ENCODE measurements at places on chromosomes 12 and 14.

DNA sequence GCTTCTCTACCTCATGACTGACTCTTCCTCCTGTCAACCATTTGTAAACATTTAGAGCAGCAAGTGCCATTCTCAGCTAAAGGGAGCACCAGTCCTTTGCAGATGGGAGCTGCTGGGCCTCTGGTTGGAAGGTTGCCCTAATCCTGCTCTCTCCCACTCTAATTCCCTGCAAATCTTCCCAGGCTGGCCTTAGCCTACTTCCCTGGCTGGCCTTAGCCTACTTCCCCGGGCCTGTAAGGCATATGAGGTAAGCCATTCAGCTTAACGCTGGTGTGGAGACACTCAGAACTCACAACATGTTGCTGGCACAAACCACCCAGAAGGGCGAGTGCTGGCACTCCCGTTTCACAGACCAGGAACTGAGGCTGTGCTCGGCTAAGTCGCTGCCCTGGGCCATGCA is 69.0 kb downstream of the CPSF2 start:
- no peak for DNase-seq

DNA sequence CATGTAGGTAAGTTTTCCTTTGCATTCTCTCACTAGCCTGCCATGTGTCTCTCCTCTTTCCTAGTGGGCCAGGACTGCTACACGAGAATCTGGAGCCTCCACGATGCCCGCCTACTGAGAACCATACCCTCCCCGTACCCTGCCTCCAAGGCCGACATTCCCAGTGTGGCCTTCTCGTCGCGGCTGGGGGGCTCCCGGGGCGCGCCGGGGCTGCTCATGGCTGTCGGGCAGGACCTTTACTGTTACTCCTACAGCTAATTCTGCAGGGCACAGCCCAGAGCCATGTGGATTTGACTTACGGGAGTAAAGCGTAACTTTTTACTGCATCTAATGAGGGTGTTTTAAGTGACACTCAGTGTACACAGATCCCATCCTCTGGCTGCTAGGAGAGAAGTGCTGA is 32.3 kb downstream of the DCAF4 start:
- no peak for DNase-seq

- peak; percentile 99 for DNase-seq
Observed at GRCh38 chr12:54411391-54412241, 7.5 kb downstream of the ITGA5 start.

- no peak for DNase-seq
Observed at GRCh38 chr12:53516758-53517455, 9.6 kb upstream of the NPFF start.

GRCh38 chr12:66903782-66904396 is 225.0 kb upstream of the GRIP1 start:
- no peak for DNase-seq

- DNase-seq, result no peak
Observed at GRCh38 chr14:61191733-61192132, 89.4 kb downstream of the TMEM30B start.

DNA sequence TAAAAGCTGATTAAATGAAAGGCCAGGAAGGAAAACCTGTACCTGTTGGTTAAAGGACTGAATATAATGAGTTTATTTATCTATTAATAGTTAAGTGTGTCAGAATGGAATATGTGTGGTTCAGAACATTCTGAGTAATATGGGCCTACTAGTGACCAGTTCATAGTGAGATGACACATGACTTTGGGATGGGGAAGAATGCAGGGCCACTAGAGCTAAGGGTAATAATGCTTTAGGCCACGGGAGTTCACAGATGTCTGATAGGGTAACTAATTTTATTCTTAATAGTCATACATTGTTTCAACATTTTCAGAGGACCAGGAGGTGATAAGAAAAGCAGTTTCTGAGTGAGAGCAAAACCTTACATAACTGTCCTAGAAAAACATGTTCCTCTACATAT is 247.8 kb upstream of the OR4E1 start:
- no peak for DNase-seq

GRCh38 chr14:103749452-103749851 is 33.8 kb downstream of the ZFYVE21 start:
- no peak for DNase-seq

DNA sequence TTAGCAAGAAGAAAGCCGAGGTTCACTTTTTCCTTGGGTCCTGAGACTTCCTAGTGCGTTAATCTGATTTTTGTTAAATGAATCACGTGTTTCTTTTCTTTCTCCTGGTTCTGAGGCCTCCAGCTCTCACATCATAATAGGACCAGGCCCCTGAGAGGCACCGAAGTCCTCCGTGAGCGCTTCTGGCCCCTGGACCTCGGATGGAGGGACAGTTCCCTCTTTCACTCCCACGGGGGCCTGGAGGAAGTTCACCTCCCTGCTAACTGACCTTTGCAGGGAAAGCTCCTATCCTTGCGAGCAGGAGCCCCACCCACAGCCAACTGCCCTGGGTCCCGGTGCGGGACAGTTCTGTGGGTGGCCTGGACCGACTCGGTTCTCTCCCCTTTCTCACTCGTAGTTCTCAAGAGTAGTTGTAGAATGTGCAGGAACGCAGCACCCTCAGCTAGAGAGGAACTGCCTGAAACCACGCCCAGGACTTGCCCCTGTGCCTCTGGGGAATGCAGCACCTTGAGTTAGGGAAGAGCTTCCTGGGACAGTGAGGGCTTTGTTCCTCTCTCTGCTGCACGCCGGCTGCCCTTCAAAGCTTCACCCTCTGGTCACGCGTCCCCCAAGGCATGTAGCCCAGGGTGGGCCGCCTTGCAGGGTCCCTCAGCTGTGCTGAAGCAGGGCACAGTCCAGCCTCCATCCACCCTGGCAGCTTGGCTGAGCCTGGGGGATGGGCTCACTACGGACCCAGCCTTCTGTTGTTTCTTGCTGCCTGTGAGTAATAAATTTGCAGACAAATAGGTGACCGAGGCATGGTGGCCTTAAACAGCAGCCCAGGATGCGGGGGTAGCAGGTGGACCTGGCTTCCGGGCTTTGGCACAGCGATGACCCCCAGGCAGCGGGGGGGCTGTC is 264.6 kb downstream of the ADGRD1 start:
- no peak for DNase-seq

- DNase-seq, result no peak
Observed at GRCh38 chr14:28083389-28083788, 683.2 kb upstream of the FOXG1 start.

- DNase-seq, result no peak
Observed at GRCh38 chr14:102898776-102899515, 23.5 kb upstream of the AMN start.

GRCh38 chr12:53219292-53219955 is 12.4 kb upstream of the ITGB7 start:
- no peak for DNase-seq

DNA sequence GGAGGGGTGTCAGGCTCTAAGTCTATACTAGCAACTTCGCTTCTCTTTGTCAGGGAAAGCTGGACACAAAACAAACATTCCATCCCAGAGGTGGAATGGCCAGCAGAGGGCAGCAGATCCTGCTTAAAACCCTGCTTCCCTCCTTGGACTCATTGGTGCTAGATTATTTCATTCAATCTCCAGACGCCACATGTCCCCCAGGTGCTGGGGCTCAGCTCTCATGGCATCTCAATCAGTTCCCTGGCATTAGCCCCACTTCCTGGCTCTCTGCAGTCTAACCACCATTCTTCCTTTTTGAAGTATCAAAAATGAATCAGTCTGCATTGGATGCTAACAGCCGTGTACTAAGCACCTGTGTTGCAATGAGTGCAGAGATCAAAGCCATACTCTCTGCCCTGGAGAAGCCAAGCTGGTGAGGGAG is 8.1 kb upstream of the PPP1R1A start:
- DNase-seq, result peak; percentile 44

- DNase-seq, result no peak
Observed at GRCh38 chr12:457676-458075, 2.1 kb upstream of the B4GALNT3 start.

Data from stromal cell of bone marrow (primary cell).